Aortic smooth muscle cell (primary cell): ENCODE measurements at places on chromosomes 12 and 14. TPM values are rescaled to one million over a fixed set of nuclear protein-coding genes. Genes with fewer than 3 reads are reported as not detected.

The ST8SIA1 gene
- 1.2 and 1.9 TPM in 2 replicates for total RNA-seq

The SMOC1 gene
- 0.19 and 0.40 TPM in 2 replicates for total RNA-seq

The OR4E2 gene
- not detected in 2 replicates for total RNA-seq

The YY1 gene
- 32.5 and 35.1 TPM in 2 replicates for total RNA-seq

The OTOGL gene
- 0.62 and 1.6 TPM in 2 replicates for total RNA-seq

The TAS2R43 gene
- total RNA-seq: 0.40 and 2.2 TPM in 2 replicates

The RPL10L gene
- total RNA-seq: not detected in 2 replicates

The CCDC196 gene
- not detected in 2 replicates for total RNA-seq

The IL22 gene
- not detected in 2 replicates for total RNA-seq

The GCH1 gene
- total RNA-seq: 0.44 and 0.53 TPM in 2 replicates

The KLRG1 gene
- 0.37 and 0.53 TPM in 2 replicates for total RNA-seq

The OASL gene
- 0.13 and 0.19 TPM in 2 replicates for total RNA-seq

The FAM90A1 gene
- 0.06 TPM in 1 of 2 replicates, not detected in the other for total RNA-seq

The SYNDIG1L gene
- not detected in 2 replicates for total RNA-seq

The BIN2 gene
- not detected in 2 replicates for total RNA-seq

The SCFD1 gene
- total RNA-seq: 127 and 161 TPM in 2 replicates

The ITPR2 gene
- total RNA-seq: 29.8 and 31.2 TPM in 2 replicates

The BLTP3B gene
- 51.1 and 51.7 TPM in 2 replicates for total RNA-seq

The GALNT9 gene
- 0.06 and 0.26 TPM in 2 replicates for total RNA-seq

The KRT2 gene
- not detected in 2 replicates for total RNA-seq

The HOXC9 gene
- not detected in 2 replicates for total RNA-seq

The WIF1 gene
- not detected in 2 replicates for total RNA-seq

The PPP1R1A gene
- not detected in 2 replicates for total RNA-seq

The BATF gene
- 0.12 and 1.8 TPM in 2 replicates for total RNA-seq

The ANO2 gene
- 0.13 TPM in 1 of 2 replicates, not detected in the other for total RNA-seq

The ASPG gene
- total RNA-seq: not detected in 2 replicates

The LRP1-AS gene
- 0.37 TPM in 1 of 2 replicates, not detected in the other for total RNA-seq

The CHD8 gene
- total RNA-seq: 47.7 and 51.1 TPM in 2 replicates

The TAMALIN gene
- total RNA-seq: 4.6 and 6.2 TPM in 2 replicates

The PYGL gene
- total RNA-seq: 23.0 and 31.6 TPM in 2 replicates

The NKX2-8 gene
- total RNA-seq: not detected in 2 replicates

The GPR84 gene
- 0.06 TPM in 1 of 2 replicates, not detected in the other for total RNA-seq

The STAB2 gene
- total RNA-seq: not detected in 2 replicates
